ENCODE measurements at places on chromosomes 3 and 15.
A peak's percentile ranks its signal among the peaks of the same experiment; 100 is the strongest.

- no peak for DNase-seq
Measured at GRCh38 chr3:143184099-143184498, 64.5 kb downstream of the CHST2 start.

DNA sequence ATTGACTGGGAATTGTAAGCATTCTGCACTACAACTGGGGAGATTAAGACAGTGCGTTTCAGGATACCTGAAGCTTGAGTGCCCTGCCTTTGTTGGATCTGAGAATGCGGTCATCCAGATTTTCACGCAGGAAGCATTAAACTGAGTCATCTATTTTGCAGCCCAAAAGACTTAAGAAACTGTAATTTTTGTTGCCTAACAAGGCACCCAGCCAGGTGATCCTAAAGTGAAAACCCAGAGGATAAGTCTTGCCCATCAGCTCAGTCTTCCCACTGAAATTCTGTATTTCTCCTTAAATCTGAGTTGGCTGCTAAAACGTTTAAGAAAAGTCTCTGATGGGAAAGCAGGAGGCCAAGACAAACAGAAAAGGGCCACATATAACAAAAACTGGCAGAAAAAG, 242.5 kb upstream of the TMCO5A start:
- DNase-seq, result no peak

DNA sequence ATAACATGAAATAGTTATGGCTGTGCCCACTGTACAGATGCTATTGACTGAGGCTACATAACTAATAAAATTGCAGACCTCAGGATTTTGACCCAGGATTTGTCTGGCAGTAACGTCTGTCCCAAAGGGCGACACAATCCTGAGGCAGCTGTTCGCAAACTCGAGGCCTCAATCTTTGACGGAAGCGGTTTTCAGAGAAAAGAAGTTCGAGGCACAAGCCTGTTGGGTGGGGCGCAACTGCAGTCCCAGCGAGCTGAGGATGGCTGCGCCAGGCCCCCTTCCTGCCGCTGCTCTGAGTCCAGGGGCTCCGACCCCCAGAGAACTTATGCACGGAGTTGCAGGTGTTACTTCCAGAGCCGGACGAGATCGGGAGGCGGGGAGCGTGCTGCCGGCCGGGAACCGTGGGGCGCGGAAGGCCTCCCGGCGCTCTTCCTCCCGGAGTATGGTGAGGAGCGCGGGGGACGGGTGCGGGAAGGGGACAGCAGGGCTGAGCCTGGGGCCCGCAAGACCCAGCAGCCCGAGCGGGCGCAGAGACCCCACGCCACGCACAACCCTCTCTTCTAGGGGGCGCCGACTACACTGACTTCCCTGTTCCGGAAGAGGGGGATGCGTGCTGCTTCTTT, at the start of gene PARP15:
TSS of gene PARP15 (plus strand) at position 242 of the 623 bp plus-strand sequence. CDS start at position 260, 18 bp downstream.
- DNase-seq, result peak; percentile 19

DNA sequence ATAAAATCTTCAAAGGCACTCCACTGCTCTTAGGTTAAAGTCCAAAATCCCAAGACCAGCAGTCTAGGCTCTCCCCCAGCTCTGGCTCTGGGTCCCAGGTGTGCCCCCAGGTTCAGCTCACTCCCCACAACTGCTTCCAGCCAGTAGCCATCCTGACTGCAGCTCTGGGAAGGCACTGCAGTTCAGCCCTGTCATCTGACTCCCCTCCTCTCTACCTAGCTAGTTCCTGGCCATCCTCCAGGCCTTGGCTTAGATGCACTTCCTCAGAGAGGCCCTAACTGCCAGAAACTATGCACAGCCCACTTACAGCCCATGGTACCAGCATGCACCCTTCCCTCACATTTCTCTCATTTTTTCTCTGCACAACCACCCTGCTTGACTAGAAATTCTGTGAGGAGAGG, 25.5 kb downstream of the TBC1D2B start:
- no peak for DNase-seq

DNA sequence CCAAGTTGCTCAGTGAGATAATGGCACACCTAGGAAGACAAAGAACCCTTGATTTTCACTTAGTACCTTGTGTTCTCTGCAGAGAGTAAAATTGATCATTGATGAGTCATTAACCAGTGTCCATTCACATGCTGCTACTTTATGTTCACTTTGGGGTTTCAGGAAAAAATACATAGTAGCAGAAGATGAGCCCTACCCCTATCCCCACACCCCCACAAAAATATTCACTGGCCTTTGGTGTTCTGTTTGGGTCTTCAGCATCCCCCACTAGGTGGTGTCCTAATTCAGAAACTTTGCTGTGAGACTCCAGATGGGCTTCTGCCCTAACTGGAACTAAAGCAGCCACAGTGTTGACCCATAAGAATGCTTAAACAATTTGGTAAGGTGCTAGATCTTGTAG, 178.8 kb downstream of the KLHL25 start:
- DNase-seq, result no peak

- no peak for DNase-seq
Measured at GRCh38 chr3:46031269-46031668, 4.0 kb upstream of the XCR1 start.

DNA sequence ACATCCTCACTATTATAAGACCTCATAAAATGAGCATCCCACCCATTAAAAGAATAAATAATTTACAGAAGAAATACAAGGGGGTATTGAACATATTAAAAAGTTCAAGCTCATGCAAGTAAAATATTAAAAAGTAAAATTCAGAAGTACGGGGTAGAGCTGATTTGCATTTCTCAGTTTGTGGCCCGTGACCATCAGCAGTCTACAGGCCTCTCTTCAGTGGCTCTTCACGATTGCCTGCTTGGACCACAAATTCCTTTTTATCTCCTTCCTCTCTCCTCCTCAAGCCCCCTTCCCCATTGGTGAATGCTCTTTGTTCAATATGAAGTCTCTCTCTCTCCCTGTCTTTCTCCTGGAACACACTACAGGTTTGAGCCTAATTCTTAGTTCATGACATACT, 19.1 kb downstream of the CYP8B1 start:
- no peak for DNase-seq

- DNase-seq, result no peak
Measured at GRCh38 chr15:66698318-66698961, 3.6 kb upstream of the SMAD6 start.

- DNase-seq, result no peak
Measured at GRCh38 chr3:172467170-172467824, 19.0 kb upstream of the GHSR start.

- DNase-seq, result no peak
Measured at GRCh38 chr15:41746802-41747201, 27.5 kb upstream of the MAPKBP1 start.

GRCh38 chr3:158977497-158977896, 175.6 kb downstream of the MFSD1 start:
- no peak for DNase-seq

GRCh38 chr15:57735891-57736290, 29.4 kb downstream of the POLR2M start:
- DNase-seq, result no peak

DNA sequence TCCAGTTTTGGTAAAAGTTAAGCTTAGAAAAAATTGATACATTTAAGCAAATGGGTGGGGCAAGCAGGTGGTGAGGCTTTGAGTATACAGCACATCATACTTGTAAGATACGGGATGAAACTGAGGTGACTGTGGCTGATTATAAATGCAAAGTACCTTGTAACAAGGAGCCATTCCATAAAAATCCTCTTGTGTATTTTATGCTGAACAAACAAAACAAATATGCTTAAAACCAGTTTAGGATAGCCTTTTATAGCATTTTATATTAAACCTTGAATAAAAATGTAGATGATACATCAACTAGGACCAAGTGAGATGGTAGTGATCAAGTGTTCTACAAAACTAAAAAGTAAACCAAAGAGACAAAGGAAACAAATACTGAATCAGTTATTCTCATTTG, 3.4 kb downstream of the PLSCR1 start:
- DNase-seq, result no peak

DNA sequence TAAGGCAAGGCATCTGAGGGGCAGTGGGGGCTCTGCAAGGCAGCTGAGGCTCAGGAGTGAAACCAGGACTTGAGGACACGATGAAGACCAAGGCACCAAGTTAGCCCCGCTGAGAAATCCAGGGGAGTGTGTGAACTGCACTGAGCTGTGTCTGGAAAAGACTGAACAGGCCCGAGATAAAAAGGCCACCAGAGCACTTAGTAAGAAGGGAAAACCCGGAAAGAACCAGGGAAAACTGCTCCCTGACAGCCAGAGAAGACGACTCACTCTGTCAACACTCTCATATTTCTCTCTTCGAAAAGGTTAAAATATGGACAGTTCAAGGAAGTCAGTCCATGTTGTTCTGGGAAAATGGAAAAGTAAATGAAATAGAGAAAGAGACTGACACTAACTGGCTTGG, 109.0 kb downstream of the SEC22A start:
- DNase-seq, result no peak

DNA sequence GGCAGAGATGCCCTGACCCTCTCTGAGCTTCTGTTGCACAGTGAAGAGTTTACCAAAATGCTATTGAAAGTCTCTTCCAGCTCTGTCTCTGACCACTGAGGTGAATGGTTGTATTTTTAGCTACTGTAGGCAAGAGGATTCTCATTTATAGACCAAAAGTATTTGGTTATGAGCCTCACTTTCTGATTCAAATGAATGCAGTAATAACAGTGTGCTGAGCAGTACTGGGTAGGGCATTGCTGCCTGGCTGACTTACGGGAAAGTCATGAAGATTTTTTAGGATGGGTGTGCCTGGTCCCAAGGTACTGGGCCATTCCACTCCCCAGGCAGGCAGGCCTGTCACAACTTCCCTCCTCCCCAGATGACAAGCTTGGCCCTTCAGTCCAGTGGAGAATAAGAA, 15.5 kb downstream of the PLA1A start:
- no peak for DNase-seq

GRCh38 chr15:93989440-93989998, 241.8 kb upstream of the MCTP2 start:
- no peak for DNase-seq

GRCh38 chr3:76505202-76505845, 534.6 kb upstream of the ROBO2 start:
- no peak for DNase-seq
